ENCODE measurements at places on chromosomes 3 and 15. TPM values are rescaled to one million over a fixed set of nuclear protein-coding genes. Genes with fewer than 3 reads are reported as not detected.

Gene NOX5
- total RNA-seq = not detected

Gene FGF7
- total RNA-seq = 0.05 TPM

DNA sequence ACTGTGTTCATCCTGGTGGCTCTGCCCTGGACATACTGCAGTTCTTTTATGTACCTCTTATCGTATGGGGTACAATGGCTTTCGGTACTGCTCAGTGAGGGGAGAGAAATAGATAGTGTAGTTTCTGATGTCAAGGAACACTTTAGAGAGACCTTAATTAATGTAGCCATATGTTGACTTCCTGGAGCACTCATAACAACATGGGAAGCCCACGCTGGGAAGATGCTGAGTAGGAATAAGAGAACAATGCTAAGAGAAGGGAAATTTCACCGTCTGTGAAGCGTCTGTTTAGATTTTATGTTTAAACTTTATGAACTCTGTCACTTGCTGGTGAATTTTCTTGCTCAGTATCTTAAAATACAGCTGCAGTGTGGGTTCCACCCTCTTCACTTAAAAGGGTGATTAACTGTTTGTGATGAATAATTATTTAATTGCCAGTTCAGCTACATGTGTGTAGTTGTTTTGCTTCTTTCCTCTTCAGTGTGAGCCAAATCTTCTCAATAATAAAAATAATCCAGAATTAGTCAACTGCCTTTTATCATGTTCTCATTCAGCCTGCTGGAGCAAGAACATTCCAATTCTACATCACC lies 373.1 kb upstream of the TPRG1 start:
- DNase-seq = no peak

Gene GPR149
- not detected for total RNA-seq

DNA sequence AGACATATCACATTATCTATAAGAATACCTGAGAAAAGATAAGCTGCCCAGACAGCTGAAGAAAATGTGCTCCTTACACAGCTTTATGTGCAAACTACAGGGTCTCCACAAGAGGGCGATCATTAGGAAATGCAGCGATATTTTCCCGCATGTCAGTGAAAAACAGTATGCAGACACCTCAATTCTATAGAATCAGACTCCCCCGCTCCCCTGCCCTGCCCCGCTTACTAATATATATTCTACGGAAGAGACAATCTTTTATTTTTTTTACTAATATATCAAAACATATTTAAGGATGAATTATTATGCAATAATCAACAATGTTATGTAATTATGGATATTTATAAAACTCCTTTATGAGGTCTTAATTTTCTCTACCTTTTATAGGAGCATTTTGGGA lies 681.3 kb downstream of the ROBO1 start:
- no peak for DNase-seq

DNA sequence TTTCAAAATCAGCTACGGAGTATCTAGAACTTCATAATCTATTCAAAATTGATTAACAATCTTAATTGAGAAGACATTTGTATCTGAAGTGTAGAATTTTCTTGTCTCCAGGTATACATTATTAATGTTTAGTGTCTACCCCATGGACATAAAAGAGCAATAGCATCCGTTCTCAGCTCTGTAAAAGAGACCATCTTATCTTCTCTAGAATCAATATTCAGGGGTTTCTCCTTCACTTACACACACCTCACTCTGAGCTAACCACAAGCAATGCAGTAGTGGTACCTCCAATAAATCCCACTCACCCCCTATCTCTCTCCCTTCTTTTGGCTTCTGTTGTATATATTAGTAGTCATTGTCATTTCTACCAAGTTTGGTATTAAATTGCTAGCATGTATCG lies 16.2 kb downstream of the MBNL1 start:
- DNase-seq = no peak

DNA sequence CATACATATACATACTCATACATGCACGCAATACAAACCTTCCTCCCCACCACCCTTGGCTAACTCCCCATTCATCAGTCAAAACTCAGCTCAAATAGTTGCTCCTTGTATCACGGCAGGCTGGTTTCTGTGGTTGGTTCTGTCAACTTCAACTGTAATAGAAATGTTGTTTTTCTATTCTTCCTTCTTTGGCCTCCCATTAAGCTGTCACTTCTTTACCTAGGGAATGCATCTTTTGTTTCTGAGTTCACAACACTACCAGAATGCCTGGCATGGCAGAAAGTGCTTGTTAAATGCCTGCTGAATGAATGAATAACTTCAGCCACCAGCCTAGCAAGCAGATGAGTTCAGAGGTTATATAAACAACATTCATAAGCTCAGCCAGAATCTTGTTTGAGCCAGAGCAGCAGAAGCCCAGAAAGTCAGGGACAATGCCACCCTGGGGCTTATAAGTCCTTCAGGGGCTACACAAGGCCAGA lies 63.1 kb downstream of the B3GALNT1 start:
- no peak for DNase-seq

DNA sequence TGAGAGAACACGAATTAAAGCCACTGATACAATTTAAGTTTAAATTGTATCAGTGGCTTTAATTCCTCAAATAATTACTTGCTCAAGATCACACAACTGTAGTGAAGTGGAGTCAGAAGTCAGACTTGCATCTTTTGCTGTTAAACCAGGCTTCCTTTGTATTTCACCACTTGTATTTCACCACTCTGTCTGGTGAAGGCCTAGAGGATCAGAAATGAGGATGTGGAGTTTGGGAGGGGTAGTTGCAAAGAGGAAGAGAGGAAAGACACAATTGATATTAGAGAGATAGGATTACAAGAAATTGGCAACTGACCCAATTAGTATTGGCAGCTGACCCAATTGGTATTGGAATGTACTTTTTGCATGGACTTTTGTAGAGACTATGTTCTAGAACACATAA lies 288.1 kb upstream of the GPR149 start:
- DNase-seq = no peak

DNA sequence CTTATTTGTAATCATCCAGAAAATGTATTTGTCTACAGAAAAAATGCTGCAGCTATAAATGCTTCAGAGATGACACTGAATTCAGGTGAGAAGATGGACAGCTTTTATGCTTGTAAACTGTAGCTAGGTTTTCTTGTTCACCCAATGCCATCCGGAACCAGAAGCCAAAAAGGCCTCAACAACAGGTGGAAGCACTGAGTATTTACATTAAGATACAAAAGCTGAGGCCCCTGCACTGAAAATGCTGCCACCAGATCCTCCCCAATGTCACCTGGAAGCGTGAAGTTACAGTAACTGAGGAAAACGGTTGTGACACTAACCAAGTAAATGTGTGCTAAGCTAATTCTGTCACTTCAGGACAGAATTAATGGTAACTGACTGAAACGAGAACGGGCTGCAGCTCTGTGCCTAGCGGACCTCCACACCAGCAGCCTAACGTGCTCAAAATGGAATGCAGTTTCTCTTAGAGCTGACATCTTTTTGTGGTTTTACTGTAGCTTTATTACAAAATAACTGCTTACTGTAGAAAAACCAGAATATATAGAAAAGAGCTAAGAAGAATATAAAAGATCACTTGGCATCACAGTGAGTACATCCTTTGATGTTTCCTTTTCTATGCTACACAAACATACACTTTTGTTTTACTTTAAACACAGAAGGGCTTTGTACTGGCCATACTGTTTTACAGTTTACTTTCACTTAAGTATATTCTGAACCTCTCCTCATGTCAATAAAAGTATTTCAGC lies 7.6 kb downstream of the CHSY1 start:
- DNase-seq = no peak

All from T-helper 17 cell (primary cell).